Activated CD4-positive, alpha-beta memory T cell treated with anti-CD3 and anti-CD28 coated beads for 36 hours (primary cell): ENCODE measurements at places on chromosomes 11 and 22. TPM values are rescaled to one million over a fixed set of nuclear protein-coding genes. Genes with fewer than 3 reads are reported as not detected.

The FAM227A gene
- 0.36 TPM for total RNA-seq

The SHISA8 gene
- total RNA-seq = 1.1 TPM

The CCDC73 gene
- not detected for total RNA-seq

The CTSW gene
- 11.1 TPM for total RNA-seq

- DNase-seq = no peak
These were observed 56.6 kb downstream of the CCDC81 start for GRCh38 chr11:86431258-86431657.

GRCh38 chr11:125276619-125276976, 112.0 kb downstream of the PKNOX2 start:
- DNase-seq = no peak

DNA sequence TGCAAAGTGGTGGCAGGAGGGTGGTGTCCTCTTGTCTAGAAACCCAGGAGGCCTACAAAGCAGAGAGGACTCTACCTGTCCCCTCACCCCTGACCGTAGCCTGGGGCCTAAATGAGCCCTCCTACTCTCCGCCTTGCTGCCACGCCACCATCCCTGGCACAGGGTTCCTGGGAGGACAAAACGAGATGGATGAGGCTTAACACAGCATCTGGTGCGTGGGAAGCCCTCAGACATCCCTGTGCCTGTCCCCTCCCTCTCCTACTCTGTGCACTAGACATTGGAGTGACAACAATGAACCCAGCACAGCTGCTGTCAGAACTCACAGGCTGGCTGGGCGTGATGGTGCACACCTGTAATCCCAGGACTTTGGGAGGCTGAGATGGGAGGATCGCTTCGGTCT, 36.4 kb upstream of the DKK3 start:
- DNase-seq = no peak

- DNase-seq = no peak
These were observed 216.3 kb upstream of the TBCEL start for GRCh38 chr11:120807414-120808150.

DNA sequence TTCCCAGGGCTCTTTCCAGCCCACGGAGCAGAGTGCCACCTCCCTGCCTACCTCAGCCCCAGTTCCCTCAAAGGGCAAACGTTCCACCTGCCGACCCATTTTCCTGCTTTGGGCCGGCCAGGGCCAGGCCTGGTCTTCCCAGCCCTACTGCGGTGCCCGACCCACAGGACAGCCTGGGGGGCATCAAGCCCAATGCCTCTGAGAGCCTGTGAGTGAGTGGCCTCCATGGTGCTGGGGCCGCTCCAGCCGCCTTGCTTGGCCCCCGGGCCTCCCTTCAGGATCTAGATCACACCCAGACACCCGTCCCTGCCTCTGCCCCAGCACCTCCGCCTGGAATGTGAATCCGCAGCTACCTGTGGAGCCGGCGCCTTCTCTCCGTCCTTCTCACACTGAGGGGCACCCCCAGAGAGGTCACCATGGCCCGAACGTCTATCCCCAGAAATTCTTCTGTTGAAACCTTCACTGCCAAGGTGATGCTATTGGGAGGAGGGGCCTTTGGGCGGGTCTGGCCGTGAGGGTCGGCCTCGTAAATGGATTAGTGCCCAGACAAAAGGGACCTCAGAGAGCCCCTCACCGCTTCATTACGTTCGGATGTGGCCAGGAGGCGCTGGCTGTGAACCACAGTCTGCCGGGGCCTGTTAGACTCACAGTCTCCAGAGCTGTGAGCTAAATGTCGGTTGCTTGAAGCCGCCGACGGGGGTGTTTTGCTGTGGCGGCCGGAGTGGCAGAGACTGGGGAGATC, 36.2 kb upstream of the BRSK2 start:
- no peak for DNase-seq

DNA sequence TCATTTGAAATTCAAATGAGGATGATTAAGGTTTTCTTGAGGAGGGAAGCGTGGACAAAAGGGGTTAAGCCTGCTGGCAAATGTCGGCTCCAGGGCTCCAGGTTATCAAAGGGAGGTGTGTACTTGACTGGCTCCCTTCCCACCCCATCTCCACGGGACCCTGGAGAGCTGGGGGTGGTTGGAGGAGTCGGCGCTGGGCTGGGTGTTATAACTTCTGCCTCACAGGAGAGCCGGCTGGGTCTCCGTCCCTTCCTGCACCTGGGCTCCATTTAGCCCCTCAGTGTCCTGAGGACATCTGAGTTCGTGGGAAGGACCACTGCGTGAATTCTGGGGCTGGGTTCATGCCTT, 15.6 kb downstream of the POU2F3 start:
- no peak for DNase-seq

- DNase-seq = no peak
These were observed 172.9 kb downstream of the DBX1 start for GRCh38 chr11:19987331-19987801.

DNA sequence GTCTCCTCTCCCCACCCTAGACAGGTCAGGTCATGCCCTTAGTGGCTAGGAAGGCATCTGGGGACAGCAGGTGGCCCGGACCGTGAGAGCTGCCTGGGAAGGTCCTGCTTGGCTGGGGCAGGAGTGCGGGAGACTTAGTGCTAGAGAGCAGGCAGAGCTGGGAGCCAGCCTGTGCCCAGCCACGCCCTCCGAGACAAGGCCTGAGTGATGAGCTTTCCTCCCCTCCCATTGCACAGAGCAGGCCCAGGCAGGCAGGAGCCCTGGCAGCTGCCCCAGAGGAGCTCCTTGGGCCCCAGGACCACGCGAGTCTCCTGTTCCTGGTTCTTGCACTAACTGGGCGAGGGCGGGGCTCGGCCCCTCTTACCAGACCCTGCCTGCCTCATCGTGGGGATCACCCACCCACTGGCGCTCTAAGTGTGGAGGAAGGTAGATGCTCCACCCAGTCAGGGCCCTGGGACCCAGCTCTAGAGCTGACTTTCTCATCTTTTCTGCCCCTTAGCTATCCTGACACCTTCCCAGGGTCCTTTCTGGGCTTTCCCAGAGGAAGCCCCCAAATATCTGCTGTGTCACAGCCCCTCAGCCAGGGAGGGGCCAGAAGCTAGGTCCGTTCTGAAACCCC, 44.9 kb downstream of the MACROD1 start:
- no peak for DNase-seq

- no peak for DNase-seq
These were observed 42.8 kb downstream of the RPS6KA4 start for GRCh38 chr11:64401775-64402174.

- no peak for DNase-seq
These were observed 29.7 kb downstream of the APLP2 start for GRCh38 chr11:130099356-130099755.

- no peak for DNase-seq
These were observed 12.1 kb upstream of the MOGAT2 start for GRCh38 chr11:75705541-75705940.

GRCh38 chr11:36186340-36187175, 102.7 kb downstream of the COMMD9 start:
- DNase-seq = no peak

DNA sequence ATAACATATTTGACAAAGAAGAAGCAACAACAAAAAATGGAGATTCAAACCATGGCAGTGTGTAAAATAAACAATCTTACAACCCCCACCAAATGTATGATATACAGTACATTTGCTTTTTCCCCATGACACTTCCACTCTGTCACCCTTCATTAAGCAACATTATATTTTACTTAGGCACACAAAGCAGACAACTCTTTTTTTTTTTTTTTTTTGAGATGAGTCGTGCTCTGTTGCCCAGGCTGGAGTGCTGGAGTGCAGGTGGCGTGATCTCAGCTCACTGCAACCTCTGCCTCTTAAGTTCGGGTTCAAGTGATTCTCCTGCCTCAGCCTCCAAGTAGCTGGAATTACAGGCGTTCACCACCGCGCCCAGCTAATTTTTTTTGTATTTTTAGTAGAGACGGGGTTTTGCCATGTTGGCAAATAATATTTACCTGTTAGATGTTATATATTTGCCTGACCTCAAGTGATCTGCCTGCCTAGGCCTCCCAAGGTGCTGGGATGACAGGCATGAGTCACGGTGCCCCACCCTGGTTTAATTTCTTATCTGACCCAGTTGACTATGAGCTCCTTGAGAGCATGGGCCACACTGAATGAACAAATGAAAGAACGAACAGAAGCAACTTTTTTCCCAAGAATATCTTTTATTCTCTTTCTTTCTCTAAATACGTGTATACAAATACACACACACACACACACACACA, 5.5 kb upstream of the PCF11 start:
- no peak for DNase-seq
